T-helper 1 cell (primary cell): ENCODE measurements at places on chromosomes 16 and 17.

DNA sequence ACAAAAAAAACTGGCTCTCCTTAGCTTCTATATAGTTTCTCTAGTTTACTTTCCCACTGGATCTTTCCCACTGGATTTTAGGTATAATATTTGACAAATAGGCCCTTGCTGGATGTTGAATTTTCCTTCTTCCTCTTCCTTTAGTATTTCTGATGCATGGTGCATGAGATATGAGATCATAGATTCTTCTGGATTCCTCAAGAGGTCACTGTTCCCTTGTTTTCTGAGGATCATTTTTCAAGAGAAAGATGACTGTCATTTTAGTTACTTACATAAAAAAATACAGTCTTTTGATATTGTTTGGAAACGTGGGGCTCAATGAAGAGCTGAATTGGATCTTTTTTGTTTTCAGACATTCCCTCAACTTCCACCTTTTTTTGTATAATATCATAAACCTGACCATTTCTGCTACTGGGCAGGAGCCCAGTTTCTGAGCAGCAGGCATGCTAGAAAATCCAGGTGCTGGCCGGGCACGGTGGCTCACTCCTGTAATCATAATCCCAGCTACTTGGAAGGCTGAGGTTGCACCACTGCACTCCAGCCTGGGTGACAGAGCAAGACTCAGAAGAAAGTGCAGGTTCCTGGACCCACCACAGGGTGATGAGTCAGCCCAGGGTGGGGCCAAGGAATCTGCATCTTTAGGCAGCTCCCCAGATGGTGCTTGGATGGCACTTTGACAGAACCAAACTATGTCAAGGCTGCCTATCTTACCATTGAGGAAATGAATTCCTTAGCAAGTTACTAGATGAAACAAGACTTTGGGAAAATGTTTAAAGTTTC lies 70.3 kb downstream of the SDR42E1 start:
- DNase-seq: no peak

DNA sequence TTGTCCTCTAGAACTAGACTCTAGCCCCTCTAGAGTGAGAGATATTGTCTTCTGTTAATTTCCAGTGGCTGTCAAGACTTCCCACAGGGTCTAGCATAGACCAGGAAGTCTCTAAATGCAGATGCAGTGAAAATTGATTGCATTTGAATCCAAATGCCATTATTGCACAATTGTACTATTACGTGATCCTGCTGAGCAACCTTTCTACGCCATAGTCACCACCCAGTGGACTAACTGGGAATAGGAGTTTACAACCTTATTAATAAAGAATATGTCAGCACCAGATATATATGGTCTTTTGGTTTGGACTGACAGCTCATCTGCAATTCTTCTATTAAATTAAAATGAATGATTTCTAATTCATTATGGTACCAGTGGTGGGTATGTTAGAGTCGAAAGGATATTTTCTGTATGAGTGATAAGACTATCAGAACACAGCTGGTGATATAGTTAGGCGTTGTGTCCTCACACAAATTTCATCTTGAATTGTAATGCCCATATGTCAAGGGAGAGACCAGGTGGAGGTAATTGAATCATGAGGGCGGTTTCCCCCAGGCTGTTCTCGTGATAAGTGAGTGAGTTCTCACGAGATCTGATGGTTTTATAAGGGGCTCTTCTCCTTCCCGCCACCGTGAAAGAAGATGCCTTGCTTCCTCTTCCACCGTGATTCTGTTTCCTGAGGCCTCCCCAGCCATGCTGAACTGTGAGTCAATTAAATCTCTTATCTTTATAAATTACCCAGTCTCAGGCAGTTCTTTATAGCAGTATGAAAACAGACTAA lies 138.9 kb upstream of the CA10 start:
- no peak for DNase-seq

DNA sequence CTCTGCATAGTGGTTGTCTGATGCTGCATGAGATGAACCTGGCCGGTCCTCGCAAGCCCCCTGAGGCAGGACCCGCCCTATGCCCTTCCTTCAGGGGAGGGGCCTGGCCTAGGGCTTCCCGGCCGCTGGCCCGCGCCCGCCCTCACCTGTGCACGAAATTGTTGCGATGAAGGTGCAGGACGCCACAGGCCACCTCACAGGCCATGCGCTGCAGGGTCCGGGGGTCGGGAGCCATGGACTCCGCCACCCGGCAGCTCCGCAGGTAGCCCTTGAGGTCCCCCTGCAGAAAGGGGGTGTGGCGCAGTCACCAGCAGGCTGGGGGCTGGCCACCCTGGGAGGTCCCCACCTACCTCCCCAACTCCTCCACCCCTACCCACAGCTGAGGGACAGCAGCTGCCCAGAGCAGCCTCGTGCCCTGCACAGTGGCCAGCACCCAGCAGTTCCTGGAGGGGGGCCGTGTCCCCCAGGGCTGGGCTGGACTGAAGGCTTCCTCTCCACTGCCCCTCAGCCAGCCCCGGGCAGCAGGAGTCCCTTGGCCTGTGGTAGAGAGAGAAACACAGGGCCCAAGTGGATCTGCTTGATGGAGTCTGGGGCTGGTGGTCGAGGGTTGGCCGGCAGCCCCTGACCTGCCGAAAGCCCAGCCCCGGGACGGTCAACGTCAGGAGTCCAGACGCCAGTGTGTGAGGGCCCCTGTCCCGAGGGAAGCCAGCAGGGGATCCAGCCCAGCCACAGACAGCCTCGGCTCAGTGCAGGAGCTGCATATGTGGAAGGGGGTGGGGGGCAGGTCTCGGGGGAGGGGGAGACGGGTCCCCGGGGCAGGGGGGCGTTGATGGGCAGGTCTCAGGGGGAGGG lies 38.8 kb upstream of the PVALEF start:
- no peak for DNase-seq

- no peak for DNase-seq
Observed at GRCh38 chr16:11088074-11088730, 143.8 kb downstream of the CLEC16A start.

- no peak for DNase-seq
Observed at GRCh38 chr16:79672524-79672923, 72.0 kb upstream of the MAF start.

- DNase-seq: no peak
Observed at GRCh38 chr17:35160354-35161201, 13.0 kb downstream of the UNC45B start.

GRCh38 chr17:42857389-42857788 lies 6.4 kb downstream of the AOC3 start:
- no peak for DNase-seq

DNA sequence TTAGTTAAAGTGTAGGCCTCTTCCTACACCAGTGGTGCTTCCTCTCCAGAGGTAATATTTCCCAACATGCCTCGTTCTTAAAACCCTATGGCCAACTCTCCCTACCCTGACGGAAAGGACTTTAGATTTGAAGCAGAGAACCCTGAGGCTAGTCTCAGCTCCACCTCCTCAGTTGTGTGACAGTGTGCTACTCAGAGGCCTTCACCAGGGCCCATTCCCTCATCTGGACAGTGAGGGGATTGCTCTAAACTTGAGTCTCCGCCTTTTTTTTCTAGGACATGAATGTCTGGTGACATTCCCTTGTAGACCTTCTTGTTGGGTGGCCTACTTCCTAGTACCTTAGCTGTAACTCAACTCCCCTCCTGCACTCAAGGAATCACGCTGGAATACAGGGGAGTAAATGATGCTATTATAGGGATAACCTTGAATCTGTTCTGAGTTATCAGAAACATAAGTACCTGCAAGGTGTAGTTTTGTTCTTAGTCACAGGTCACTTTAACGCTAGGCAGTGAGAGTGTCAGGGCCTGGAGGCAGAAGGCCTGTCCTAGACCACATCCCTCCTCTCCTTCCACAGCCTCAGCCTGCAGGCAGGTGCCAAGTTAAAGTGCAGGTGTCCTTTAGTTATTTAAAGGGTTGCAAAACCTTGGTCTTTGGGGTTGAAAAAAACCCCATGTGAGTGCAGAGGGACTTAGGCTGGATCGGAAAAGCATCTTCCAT lies 26.9 kb downstream of the LDHD start:
- no peak for DNase-seq

GRCh38 chr17:42389899-42390298 lies 1.7 kb upstream of the STAT3 start:
- DNase-seq: no peak

DNA sequence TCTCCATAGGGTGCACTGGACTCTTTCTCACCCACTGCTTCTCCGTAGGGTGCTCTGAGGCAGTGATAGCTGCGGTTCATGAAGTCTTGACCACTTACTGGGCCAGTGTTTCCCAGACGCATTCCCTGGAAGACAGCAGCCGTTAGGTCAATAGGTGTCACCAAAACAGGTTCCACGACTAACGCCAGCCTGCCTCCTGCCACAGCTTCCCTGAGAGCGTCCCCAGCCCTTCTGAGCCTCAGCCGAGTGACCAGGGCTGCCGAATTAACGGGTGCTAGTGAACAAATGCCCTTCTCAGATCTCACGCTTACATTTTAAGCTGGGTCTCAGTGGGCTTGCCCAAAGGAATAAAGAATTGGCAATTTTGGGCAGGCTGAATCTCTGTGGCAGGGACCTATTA lies 188.7 kb upstream of the TNRC6C start:
- no peak for DNase-seq

DNA sequence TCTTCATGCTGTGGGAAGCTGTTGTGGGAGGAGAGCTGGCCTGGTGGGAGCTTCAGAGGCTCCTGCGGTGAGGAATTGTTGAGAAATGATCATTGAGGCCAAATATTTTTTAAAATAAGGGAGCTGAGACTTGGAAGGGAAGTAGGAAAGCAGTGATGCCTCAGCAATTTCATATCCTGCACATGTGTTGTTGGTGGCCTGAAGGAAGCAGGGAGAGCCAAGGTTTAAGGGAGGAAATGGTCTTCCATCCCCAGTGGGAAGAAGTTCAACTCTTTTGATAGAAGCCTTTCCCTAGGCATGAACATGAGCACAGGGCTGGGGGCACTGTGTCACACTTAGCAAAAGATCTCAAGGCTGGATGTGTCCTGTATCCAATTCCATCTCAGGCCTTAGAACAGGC lies at the start of gene CCL14:
Gene CCL14, minus strand, starts transcription at position 87 of the 400 bp plus-strand sequence. Its CDS starts 80 bp downstream, at position 7.
- no peak for DNase-seq

GRCh38 chr16:80259290-80259805 lies 281.4 kb upstream of the DYNLRB2 start:
- no peak for DNase-seq

- no peak for DNase-seq
Observed at GRCh38 chr16:79429381-79430190, 171.0 kb downstream of the MAF start.

- DNase-seq: no peak
Observed at GRCh38 chr17:66435182-66435581, 132.8 kb downstream of the PRKCA start.

DNA sequence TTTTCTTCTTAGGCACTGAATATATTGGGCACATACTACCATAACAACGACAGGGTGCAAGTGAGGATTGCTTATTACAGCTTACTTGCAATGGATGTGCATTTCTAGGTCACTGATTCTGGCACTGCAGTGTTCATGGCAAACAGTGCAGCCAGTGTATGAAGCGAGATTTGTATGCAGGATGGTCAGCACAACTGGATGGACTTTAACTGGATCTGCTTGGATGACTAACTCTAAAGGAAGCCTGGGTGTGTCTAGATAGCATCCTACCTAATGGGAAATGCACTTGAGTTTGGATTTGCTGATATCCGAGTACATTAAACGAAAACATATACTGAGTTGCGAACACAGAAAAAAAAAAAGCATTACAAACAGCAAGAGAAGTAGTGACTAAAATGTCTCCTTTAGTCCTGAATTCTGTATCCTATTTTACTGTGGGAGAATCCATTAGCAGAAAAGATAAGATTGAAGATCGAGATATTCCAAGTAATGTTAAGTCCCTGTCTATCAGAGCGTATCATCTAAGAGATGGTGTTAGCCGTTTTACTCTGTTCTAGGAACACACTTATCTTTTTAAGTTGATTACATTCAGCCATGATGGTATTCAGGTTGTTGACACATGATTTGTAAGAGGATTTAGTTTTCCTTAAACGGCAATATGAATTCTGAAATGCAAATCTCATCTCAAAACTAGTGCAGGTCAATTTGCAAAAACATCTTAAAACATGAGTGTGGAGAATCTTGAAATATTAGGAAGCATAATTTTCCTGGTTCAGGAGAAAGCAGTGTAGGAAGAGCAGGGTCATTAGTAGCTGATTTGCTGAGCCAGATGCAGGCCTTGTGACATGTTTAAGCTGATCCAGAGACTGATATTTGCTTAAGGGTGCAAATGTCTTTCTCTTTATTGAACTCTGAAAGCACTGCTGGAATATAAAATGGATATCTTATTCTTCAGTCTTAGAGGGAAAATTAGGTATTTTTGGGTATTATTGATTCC lies 142.6 kb upstream of the CPHXL start:
- no peak for DNase-seq

DNA sequence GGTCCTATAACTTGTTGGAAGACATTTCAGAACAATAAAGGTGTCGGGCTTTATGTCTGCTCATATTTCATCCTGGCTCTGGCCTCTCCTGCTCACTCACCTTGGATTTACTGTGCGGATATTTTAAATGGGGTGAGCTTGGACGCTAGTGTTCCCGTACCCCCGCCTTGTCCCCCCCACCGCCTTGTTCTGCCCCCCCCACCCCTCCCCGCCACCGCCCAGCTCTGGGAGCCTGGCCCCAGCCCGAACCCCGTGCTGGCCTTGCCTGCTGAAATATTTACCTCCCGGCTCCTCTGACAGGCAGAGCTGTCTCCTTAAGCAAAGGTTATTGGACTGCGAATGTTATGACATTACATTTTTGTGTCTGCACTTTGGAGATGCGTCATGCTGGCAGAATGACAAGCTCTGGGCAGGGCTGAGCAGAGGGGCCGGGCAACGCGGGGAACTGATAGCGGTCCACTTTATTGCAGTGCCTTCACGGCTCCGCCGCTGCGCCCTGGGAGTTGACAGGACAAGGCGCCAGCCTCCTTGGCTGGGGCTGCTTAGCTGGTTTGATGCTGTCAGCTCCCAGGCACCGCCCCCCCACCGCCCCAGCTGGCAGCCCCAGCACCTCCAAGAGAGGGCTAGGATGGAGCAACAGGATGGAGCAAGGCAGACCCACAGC lies 222.5 kb upstream of the GSE1 start:
- DNase-seq: no peak

- no peak for DNase-seq
Observed at GRCh38 chr16:23392223-23392600, 60.8 kb downstream of the COG7 start.

DNA sequence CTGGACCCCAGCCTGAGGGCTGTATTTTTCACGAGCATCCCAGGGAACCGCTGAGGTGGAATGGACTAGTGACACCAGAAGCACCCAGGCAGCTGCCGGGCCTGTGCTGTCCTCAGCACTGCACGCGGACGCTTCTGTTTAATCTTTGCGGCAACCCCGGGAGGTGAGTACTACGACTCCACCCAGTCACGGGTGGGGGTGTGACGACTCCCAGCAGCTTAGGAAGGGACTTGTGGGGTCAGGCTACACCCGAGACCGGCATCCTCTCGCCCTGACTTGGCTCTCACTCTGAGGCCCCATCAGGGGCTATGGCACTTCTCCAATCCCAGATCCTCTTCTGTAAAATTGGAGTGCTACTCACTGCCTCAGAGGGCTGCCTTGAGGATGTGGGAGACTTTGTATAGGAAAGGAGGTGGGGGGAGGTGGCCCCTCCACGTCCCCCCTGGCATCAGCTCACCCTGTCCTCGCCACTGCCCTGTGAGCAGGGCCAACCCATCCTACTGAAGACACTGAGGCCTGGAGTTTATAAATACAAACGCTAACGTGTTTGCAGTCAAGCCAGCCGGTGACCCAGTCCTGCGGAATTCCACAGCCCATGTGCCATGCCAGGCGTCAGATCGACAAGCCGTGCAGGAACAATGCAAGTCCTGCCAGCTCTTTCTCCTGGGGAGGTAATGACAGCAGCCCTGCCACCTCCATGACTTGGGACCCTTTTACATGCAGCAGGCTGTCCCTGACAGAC lies 44.4 kb downstream of the PPL start:
- DNase-seq: no peak

GRCh38 chr16:84607694-84608093 lies 10.2 kb downstream of the COTL1 start:
- DNase-seq: no peak
